ENCODE measurements at places on chromosomes 6 and 20.

- DNase-seq: peak; percentile 50
Measured at GRCh38 chr6:57267586-57268293, 45.6 kb upstream of the RAB23 start.

DNA sequence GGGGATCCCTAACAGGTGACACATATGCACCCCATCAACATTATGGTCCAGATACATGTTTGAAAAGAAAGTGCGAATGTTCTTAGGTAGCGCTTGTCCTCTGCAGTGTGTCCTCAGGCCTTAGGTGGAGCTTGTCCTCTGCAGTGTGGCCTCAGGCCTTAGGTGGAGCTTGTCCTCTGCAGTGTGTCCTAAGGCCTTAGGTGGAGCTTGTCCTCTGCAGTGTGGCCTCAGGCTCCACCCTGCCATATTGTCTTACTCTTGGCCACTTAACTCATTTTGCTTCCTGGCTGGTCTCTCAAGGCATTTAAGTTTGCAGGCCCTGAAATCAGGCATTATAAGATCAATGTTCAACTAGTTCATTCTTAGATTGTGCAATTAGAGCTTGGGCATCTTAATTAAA lies 74.7 kb upstream of the SCP2D1 start:
- no peak for DNase-seq

DNA sequence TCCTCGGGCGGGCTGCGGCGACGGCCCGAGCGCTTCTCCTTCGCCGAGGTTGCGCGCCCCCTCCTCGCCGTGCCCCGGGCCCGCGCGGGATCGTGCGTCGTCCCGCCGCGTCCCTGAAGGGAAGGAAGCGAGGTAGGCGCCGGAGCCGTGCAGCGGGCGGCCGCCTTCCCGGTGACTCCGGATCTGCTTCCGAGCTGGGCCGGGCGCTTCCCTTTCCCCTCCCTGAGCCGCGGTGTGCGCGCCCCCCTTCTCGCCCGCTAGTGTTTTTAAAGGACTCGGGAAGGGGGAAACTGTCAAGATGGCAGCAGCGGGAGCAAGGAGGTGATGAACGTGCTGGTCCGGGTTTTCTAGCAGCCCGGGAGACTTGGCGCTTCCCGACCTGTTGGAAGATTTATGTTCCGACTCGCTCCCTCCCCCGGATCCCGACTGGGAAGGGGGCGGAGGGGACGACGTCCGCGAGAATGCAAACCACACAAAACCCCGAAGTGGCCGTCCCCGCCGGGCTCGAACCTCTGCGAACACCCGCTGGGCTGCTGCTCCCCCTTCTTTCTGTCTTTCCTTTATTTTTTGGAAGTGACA lies 744 bp upstream of the FOXO3 start:
- DNase-seq: no peak

DNA sequence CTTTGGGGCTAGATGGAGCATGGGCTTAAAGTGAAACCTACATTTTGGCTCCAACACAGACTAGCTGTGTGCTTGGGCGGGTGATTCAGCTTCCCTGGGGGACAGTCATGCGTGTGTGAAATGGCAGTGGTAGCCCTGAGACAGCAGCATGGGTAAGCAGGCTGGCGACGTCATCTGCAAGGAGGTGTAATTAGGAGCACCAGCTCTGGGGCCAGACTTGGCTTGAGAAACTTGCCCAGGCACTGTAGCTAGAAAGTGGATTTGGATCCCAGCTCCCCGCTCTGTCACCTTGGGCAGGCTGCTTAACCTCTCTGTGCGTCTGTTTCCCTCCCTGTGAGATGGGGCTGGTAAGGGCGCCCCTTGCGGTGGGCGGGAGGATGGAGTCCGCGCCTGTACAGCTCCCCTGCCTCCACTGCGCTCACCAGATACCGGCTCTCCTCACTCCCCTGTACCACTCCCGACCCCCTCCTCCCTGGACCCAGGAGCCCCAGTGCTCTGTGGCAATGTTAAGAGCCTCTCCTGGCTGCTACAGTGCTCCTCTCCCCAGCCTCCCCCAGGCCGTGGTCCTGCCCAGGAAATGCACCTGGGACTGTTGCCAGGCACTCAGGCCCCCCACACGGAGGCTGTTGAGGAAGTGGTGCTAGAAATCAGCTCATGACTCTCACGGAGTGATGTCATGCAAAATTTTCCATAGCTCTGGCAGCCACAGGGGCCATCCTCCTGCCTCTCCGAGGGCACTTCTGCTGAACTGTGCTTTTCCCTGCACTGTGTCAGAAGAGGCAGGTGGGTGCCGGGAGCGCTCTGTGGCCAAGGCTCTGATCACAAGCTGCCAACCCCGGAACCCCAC lies 44.6 kb downstream of the SYNJ2 start:
- DNase-seq: peak; percentile 90

Measured in activated CD4-positive, alpha-beta memory T cell treated with anti-CD3 and anti-CD28 coated beads for 36 hours (primary cell).